ENCODE measurements at places on chromosomes 6 and 20. TPM values are rescaled to one million over a fixed set of nuclear protein-coding genes. Genes with fewer than 3 reads are reported as not detected.
A peak's percentile ranks its signal among the peaks of the same experiment; 100 is the strongest.

DNA sequence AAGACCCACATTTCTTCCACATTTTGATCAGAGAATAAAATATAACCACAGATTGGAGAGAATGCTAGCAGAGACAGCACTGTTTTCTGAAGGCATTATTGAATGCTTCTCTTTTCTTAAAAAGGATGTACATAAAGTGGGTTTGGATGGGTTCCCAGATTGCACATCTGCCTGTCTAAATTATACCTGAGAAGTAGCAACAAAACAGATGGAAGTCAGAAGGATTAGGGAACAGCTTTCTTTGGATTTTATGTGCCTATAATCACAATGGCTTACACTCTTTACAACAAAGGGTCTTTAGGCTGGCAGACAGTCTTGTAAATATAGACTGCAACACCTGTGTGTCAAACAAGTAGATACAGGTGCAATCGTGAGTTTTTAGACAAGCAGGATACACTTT lies 622.2 kb upstream of the MANEA start:
- no peak for DNase-seq

- peak; percentile 32 for DNase-seq
Measured at GRCh38 chr6:42532038-42532669, 31.7 kb upstream of the UBR2 start.

GRCh38 chr6:43809417-43810305 lies 39.6 kb downstream of the VEGFA start:
- no peak for DNase-seq

DNA sequence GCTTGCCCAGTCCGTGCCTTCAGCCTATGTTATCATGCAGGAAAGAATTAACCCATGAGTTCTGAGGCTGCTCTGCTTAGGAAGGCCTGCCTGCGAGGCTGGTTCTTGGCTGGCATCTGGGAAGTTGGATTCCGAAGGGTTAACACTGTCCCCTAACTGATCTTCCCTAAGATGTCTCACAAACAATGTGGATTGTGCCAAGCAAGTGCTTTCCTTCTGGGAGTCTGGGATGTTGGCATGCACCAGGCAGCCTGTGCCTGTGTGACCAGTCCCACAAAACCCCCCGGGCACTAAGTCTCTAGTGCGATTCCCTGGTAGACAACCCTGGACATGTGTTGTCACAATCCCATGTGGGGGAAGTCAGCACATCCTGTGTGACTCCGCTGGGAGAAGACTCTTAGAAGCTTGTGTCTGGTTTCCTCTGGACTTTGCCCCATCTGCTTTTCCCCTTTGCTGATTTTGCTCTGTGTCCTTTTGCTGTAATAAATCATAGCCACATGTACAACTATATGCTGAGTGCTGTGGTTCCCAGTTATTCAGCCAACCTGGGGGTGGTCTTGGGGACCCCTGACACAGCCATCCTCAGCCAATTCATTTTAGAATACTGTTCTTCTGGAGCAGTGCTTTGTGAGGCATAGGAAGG lies 83.8 kb downstream of the SLC22A23 start:
- DNase-seq, result no peak

GRCh38 chr20:63402860-63403220 lies 41.7 kb upstream of the CHRNA4 start:
- DNase-seq, result no peak

DNA sequence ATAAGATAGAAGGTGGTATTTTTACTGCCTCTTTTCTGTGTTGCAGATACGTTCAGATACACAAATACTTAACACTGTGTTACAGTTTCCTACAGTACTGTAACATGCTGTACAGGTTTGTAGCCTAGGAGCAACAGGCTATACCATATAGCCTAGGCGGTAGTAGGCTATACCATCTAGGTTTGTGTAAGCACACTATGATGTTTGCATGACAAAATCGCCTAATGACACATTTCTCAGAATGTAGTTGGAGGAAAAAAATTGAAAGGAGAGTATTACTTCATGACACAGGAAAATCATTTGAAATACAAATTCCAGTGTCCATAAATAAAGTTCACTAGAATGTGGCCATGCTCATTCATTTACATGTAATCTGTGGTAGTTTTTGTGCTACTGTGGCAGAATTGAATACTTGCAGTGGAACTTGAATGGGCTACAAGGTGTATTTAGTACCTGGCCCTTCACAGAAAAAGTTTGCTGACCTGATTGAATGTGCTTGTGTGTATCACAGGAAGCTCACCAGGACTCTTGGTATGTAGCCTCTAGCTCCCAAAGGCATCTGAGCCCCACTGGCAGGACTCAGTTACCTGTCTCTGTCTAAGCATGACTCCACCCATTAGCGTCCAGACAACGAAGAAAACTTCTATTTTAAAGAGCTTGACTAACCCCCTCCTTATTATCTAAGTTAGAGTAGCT lies 18.8 kb downstream of the TOP1 start:
- DNase-seq, result no peak

DNA sequence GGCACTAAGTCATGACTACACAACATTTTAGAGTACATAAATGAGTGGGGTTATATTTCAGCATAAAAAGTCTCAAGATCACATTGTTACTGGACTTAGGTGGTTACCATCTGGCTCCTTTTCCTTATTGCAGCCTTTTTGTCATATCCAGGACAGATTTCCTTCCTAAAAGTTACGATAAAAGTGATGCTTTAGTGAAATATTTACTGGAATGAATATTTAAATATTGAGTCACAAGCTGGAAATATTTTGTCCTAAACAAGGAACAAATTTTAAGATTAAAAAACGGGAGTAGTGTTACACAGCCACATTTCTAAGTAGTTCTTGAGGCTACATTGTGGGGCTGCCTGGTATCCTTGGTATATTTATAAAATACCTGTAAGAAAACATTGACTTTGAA lies 52.2 kb downstream of the CDC40 start:
- DNase-seq, result no peak

DNA sequence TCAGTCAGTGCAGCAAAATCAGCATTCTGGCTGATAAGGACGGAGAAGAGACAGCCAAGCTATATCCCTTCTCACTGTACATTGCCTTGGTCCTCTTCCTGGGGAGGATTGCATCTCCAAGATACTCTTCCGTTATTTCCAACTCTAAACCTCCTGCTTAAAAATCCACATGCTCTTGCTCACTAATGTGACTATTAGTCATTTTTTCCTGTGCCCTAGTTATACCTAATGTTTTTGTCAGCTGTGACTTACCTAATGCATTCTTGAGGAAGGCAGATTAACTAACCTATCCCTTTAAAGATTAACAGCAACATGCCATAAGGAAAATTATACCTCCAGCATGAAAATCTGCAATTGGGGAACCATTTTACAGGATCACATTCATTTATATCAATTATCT lies 317.6 kb downstream of the BTBD9 start:
- DNase-seq, result no peak

PXDC1 gene
- 48.4 TPM for total RNA-seq

MSH5 gene
- 19.7 TPM for total RNA-seq
